ENCODE measurements at places on chromosomes 2 and 18.

DNA sequence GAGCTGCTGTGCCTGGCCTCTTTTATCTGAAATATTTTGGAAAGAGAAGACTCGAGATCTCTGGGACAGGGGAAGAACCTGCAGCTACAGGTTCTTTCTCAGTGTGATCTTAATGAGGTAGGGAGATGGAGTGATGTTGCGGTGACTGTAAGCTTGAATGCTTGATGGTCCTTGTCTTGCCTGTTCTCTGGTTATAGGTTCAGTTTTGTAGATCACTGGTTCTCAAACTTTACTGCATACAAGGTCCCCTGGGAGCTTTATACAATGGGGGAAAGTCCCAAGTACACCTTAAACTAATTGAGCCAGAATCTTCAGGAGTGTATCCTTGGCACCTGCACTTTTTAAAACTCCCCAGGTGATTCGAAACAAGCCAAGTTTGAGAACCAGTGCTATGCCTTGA is 136.7 kb upstream of the CXCR4 start:
- DNase-seq: no peak

DNA sequence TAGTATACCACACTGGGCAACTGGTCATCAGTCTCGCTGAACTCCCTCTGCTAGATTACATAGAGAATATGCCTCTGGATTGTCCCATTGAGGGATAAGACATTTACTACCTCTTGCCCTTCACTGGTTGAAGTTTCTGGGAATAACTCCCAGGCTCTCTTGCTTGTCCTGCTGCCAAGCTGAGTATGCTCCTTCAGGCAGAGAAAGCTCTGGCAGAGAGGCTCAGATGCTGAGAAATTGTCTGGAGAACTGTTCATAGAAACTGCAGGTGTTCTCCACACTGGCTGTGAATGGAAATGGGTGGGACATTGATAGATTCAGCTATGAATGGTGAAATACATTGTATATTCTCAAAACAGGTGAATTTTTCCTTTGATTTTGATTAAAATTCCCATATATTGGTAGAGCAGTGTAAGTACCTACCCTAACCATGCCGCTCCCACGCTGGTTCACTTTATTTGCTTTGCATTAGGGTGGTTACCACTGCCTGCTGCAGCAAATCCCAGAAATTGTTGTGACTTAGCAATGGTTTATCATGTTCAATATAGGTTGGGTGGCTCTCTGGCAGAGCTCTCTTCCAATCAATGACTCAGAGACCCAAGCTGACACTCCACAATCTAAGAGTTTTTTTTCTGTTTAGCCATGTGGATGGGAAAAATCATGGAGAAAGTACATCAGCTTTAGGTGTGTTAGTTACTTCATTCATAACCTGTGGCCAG is 36.7 kb downstream of the FAM117B start:
- DNase-seq: no peak

DNA sequence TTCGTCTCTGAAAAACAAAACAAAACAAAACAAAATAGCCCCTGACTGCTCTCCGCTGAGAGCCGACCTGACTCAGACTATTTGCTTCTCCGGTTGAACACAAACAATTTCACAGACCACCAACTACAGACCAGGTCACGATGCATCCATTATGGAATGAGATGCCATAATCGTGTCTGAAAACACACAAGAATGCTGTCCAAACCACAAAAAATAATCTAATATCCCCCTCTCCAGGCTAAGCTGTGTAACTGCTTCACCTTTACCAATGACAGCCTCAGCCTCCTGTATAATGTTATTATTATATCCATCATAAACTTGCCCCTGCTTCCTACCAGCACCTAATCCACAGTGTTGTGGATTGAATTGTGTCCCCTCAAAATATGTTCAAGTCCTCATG is 114.7 kb downstream of the DNAH6 start:
- DNase-seq: no peak

DNA sequence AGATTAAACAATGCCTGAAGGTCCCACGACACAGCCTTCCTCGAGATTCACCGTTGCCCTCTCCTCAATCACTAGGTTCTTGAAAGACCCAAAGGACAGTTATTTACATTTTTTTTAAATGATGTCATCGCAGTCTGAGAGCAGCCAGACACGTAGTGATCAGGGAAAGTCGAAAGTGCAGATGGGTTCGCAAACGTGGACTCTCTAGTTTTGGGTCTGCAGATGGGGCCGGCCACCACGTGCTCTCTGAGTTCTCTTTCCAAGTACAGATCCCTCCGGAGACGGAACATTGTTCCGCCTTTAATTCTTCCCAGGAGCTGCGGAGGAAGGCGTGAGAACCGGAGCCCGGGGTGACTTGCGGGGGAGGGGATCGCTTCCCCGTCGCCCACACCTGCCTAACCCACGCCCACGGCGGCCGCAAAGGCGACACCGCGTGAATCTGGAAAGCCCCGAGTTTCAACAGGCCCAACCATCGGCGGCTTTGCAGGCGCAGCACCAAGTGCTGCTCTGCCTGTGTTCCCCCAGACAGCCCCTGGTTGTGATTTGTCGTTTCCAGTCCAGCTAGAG is 54.3 kb downstream of the PKDCC start:
- DNase-seq: peak; percentile 45

DNA sequence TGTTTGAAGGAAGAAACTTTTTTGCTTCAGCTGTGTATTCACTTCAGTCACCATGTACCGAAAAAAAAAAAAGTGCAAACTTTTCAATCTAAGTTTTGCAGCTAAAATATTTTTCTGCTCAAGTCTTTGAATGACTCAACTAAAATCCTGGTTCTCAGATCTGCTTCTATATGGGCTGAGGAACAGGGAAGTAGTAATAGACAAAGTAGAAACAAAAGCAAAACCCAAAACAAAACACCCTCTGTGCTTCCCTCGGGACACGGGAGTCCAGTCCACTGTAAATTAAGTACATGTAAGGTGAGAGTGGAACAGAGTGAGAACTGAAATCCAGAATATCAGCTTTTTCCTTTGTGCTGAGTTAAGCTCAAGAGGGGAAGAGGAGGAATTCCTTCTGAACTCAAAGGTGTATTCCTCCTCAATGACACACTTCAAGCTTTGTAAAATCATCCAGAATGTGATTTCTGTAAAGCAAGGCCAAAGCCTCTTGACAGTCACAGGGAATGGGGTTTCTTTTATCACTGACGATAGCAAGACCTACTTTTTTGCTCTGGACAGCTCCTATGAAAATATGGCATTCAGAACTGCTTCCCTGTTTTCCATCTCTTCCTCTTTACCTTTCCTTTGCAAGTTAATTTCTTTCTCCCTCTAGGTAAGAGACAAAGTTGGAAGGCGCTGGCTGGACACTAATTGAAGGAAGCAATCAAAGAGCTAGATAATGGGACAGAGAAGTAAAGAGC is 433.5 kb upstream of the MMADHC start:
- no peak for DNase-seq

DNA sequence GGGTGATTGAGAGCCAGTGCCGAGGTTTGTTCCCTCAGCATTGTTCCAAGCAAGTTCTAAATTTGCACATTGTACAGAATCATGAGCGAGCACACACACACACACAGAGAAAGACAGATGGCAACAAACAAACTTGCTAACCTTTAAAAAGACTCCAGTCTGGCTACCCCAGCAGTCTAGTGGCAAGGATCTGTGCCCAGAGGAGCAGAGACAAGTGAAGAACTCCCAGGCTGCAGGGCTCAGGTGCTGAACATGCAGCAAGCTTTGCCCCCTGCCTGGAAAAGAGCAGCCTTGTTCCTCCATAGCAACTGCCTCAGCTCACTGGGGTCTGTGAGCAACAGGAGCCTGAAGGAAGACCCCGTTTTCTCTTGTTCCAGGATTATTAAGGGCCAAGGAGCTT is 169.2 kb upstream of the CCDC68 start:
- DNase-seq: no peak

DNA sequence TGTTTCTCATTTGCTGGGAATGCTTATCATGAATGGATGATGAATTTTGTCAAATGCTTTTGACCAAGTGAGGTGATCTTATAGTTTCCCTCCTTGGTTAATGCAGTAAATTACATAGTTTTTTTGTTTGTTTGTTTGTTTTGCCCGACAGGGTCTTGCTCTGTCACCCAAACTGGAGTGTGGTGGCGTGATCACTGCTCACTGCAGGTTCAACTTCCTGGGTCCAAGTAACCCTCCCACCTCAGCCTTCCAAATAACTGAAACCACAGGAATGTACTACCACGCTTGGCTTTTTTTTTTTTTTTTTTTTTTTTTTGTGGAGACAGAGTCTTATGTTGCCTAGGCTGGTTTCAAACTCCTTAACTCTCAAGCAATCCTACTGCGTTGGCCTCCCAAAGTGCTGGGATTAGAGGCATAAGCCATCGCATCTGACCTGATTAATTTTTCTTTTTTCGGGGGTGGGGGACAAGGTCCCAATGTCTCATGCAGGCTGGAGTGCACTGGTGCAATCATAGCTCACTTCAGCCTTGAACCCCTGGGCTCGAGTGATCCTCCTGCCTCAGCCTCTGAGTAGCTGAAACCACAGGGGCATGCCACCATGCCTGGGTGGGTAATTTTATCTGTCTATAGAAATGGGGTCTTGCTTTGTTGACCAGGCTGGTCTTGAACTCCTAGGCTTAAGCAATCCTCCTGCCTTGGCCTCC is 48.6 kb downstream of the SMAD2 start:
- DNase-seq: peak; percentile 43

GRCh38 chr2:191607096-191607495 is 70.8 kb upstream of the NABP1 start:
- no peak for DNase-seq

DNA sequence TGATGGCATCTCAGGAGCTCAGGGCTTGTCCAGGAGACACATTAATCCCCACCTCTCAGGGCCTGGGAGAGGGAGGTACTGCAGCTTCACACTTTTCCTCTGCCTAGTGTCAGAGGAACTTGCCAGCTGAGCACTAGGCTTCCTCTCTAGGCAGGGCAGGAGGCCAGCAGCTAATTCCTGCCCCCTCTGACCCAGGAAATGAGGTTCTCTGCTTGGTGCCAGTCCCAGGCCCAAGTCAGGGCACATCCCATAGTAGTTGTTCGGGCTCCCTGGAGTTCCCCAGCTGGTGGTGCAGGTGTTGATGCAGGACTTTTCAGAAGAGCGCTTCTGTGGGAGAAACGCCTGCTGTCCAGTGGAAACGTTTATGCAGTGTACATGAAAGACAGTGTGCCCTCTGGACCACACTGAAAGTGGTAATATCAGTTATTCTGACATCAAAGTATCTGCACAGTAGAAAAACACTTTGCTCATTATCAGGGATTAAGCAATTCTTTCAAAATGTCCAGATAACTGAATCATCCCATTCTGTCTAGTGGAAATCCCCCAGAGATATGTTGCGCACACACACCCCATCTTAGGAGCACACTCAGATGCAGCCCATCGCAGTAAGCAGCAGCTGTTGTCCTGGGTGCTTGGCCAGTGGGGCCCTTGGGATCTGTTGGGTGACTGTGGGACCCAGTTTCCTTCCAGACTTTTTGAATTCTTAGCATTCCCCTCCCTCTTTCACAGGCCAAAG is 17.8 kb upstream of the SCLY start:
- no peak for DNase-seq

DNA sequence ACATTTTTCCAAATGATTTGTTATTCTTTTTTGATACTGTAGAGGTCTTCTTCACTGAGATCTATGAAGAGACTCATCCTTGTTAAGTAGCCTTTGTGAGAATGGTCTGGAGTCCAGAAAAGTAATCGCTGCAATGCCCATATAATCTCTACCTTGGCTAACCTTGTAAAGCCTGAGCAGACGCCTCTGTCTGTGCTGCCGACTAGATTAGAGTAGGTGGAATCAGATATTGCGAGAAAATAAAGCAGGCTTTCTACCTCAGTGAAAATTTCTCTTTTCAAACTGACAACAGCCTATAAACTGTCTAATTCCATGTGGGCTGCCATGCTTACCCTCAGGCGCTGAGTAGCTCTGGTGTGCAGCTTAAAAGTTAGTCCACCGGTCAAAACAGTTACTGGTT is 17.5 kb upstream of the CERS6 start:
- DNase-seq: no peak

DNA sequence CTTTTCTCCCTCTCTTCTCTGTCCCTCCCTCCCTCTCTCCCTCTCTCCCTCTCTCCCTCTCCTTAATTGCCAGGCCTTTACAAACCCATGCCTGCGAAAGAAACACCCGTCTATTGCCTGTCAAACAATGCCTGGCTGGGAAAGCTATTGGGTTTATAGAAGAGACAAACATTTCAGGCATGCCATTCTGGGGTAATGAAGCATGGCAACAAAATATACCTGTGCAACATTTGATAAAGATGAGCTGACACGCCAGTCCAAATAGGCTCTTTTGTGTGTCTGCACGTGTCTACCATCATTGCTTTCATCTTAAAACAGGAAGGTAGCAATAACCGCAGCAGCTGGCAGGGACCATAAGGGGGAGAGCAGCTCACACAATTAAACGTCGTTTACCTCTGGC is 282.1 kb downstream of the ZNF516 start:
- DNase-seq: no peak

DNA sequence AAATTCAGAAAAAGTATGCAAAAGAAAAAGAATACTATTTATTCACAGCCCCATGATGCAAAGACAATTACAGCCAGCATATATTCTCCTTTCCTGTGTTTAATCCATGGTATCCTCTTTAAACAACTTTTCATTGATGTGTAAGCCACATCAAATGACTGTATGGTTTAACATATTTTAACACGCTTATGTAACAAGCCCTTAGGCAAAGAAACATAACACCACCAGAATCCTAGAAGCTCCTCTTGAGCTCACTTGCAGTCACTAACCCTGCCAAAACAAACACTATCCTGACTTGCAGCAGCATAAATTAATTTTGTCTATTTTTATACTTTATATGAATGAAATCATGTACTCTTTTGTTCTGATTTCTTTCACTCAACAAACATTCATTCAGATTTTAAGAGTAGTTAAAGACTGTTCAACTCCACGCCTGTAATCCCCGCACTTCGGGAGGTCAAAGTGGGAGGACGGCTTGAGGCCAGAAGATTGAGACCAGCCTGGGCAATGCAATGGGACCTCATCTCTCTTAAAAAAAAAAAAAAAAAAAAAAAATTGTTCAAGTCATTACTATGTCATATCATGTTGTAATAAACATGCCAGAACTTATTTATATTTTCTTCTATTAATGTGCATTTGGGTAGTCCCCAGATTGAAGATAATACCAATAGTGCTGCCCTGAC is 226.3 kb downstream of the NBAS start:
- no peak for DNase-seq

DNA sequence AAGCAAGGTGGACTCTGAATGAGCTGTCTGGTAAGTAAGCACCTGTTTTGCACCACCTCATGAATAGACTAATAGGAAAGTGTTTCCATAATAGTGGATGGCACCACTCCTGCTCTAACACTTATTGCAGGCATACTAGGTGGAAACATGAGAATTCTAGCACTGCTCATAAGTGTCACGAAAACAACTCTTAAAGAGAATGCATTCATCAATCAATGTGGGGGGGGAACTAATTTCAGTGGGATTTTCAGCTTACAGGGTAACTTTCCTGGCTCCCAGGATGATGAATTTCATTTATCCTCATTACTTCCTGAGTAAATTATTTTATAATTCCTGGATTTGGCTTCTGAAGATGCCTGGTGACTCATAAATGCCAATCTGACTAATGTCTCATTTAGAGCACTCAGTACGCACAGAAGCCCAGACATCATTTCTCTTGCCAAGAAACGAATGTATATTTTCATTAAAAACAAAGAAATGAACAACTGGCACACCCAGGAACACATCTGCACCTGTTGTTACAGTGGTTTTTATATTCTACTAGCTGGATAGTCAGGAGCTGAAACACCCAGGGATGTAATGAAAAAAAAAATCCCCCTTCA is 129.6 kb downstream of the PID1 start:
- DNase-seq: no peak

All from epithelial cell of proximal tubule (primary cell).